ENCODE measurements at places on chromosomes 7 and 10.

- no peak for DNase-seq
Observed at GRCh38 chr7:105298439-105298894, 90.3 kb downstream of the SRPK2 start.

GRCh38 chr10:61852261-61852660 is 49.2 kb upstream of the ARID5B start:
- DNase-seq = no peak

GRCh38 chr10:37667736-37668135 is 189.7 kb downstream of the ZNF248 start:
- DNase-seq = no peak

DNA sequence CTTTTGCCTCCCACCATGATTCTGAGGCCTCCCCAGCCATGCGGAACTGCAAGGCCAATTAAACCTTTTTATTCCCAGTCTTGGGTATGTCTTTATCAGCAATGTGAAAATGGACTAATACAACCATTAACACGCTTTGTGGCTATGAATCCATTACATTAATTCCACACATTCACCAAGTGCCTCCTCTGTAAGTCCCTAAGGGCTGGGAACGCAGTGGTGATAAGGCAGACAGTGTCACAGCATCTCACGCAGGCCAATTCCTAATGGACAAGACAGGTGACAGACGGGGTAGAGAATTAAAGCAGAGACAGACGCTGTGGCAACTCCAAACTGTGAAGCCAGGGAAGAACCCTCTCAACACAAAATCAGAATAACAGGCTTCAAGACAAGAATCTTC is 247.8 kb downstream of the DIP2C start:
- no peak for DNase-seq

- no peak for DNase-seq
Observed at GRCh38 chr7:154937837-154938236, 65.1 kb downstream of the PAXIP1 start.
